Muscle of leg (tissue), 16 donors: ENCODE measurements at places on chromosomes 13 and 19. TPM values are rescaled to one million over a fixed set of nuclear protein-coding genes. Genes with fewer than 3 reads are reported as not detected.

DNA sequence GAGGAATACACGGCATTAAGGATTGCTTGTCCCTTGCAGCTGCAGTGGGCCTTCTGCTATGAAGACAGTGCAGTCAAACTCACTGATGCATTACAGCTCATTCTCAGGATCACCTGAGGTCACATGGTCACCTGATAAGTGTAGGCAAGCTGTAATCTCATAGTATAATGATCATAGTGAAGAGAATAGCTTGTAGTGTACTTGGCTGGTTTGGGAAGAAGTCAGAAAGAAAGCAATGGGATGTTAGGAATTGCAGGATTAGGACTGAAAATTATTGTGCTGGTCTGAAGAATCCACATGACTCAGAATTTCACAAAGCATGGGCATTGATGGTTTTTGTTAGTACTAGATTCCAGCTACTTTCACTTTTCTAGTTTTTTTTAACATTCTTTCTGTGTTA lies 76.7 kb downstream of the MBNL2 start:
- DNase-seq, result no peak
- peaks cover 4% of the 10 kb centered on the region for H3K36me3 ChIP-seq
- peaks cover 8% of the 10 kb centered on the region for H3K4me1 ChIP-seq
- no peak overlapping the region for H3K27ac ChIP-seq
- H3K4me3 ChIP-seq, result no peak overlapping the region

- H3K4me3 ChIP-seq, result no peak overlapping the region
- no peaks in the 10 kb centered on the region for H3K4me1 ChIP-seq
- no peaks in the 10 kb centered on the region for H3K27me3 ChIP-seq
- H3K36me3 ChIP-seq, result no peaks in the 10 kb centered on the region
- no peak for DNase-seq
- H3K27ac ChIP-seq, result no peak overlapping the region
Measured at GRCh38 chr13:59038824-59039223, 1124.9 kb downstream of the DIAPH3 start.

DNA sequence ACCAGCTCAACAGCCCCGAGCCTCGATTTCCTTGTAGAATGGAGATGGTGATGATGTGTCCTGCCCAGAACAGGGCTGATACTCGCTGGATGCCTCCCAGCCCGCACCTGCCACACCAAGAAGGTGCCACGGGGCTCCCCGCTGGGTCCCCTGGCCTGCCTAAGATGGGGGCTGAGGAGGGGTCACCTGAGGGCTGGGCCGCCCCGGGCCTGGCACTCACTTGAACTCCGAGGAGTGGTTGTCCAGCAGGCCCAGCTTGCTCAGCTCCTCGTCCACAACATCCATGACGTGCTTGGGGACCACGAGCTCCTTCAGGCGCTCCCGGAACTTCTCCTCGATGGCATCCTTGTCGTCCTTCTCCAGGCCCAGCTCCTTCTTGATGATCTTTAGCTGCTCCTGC lies 14.4 kb downstream of the LONP1 start:
- peaks cover 71% of the 10 kb centered on the region for H3K36me3 ChIP-seq
- H3K4me1 ChIP-seq, result no peaks in the 10 kb centered on the region
- no peaks in the 10 kb centered on the region for H3K27me3 ChIP-seq
- no peak overlapping the region for H3K4me3 ChIP-seq
- DNase-seq, result no peak

- H3K4me3 ChIP-seq, result no peak overlapping the region
- no peaks in the 10 kb centered on the region for H3K4me1 ChIP-seq
- peaks cover 9% of the 10 kb centered on the region for H3K36me3 ChIP-seq
Measured at GRCh38 chr13:60572855-60573254, 175.8 kb downstream of the TDRD3 start.

DNA sequence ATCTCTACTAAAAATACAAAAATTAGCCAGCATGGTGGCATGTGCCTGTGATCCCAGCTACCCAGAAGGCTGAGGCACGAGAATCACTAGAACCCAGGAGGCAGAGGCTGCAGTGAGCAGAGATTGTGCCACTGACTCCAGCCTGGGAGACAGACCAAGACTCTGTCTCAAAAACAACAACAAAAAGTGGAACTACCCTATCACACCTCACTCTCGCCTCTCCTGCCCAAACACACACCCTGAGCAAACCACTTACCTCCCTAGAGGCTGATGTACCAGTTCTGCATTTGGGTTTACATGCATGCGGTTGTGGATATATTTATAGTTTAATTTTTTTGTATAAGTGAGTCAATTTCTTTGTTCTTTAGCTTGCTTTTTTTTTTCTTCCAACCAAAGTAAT lies 7.7 kb upstream of the PTOV1 start:
- H3K36me3 ChIP-seq, result peaks cover 30% of the 10 kb centered on the region
- DNase-seq, result no peak
- H3K4me3 ChIP-seq, result no peak overlapping the region
- H3K27ac ChIP-seq, result no peak overlapping the region
- H3K27me3 ChIP-seq, result no peaks in the 10 kb centered on the region

GRCh38 chr13:112752711-112753541 lies 63.1 kb downstream of the ATP11A start:
- no peak overlapping the region for H3K4me3 ChIP-seq
- H3K27ac ChIP-seq, result peak overlapping the region; percentile 51
- H3K36me3 ChIP-seq, result no peaks in the 10 kb centered on the region
- DNase-seq, result peak; percentile 75

GRCh38 chr19:17687857-17688784 lies at the start of gene UNC13A:
Gene UNC13A, minus strand, starts transcription at chr19:17688354. Its CDS starts 155 bp downstream, at chr19:17688199.
- H3K4me3 ChIP-seq, result no peak within 1 kb of the TSS
- no peak within 1 kb of the TSS for H3K27ac ChIP-seq
- peaks cover 11% of the 10 kb centered on the region for H3K4me1 ChIP-seq

- H3K36me3 ChIP-seq, result no peaks in the 10 kb centered on the region
- no peak for DNase-seq
- no peak overlapping the region for H3K4me3 ChIP-seq
- no peak overlapping the region for H3K27ac ChIP-seq
- H3K4me1 ChIP-seq, result peaks cover 4% of the 10 kb centered on the region
- H3K27me3 ChIP-seq, result peaks cover 17% of the 10 kb centered on the region
Measured at GRCh38 chr19:271856-272255, 19.3 kb downstream of the PLPP2 start.

- peaks cover 5% of the 10 kb centered on the region for H3K27me3 ChIP-seq
- no peaks in the 10 kb centered on the region for H3K36me3 ChIP-seq
- H3K4me1 ChIP-seq, result no peaks in the 10 kb centered on the region
Measured at GRCh38 chr19:44590245-44591059, 22.9 kb upstream of the IGSF23 start.

GRCh38 chr19:50501568-50502475 lies 9.2 kb downstream of the JOSD2 start:
- H3K4me1 ChIP-seq, result peaks cover 23% of the 10 kb centered on the region
- no peaks in the 10 kb centered on the region for H3K36me3 ChIP-seq
- DNase-seq, result peak; percentile 70
- peak overlapping the region; percentile 90 for H3K27ac ChIP-seq
- peaks cover 6% of the 10 kb centered on the region for H3K27me3 ChIP-seq

DNA sequence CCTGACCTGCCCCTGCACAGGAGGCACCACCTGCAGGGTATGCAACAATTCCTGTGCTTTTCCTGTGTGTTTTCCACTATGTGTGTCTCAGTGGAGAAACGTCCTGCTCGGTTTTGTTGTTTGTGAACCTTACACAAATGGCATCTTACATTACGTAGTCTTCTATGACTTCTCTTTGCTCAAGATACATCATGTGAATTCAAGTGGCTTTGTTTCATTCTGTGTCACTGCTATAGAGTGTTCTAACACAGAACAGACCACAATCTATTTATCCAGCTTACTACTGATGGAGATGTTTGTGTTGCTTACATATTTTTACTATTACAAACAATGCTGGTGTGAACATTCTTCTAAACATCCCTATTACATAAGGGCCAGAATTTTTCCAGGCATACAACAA lies 97.7 kb downstream of the ANKRD10 start:
- H3K4me3 ChIP-seq, result no peak overlapping the region
- H3K27me3 ChIP-seq, result peaks cover 12% of the 10 kb centered on the region
- no peak overlapping the region for H3K27ac ChIP-seq
- H3K36me3 ChIP-seq, result no peaks in the 10 kb centered on the region
- no peak for DNase-seq

DNA sequence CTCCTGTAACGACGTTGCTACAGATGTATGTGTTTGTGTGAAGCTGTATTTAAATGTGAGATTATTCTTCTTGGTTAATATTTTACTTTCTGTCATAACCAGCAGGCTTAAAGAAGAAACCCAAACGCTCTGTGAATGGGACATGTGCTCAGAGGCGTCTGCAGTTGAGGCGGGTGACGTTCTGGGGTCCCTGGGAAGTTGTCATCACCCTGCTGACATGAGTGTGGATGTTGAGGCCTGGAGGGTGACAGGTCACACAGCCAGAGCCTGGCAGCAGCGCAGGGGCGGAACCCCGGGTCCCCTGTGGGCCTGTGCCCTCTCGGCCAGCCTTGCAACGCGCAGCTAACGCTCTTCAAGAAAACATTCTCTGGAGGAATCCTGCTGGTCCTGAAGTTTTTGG lies 16.6 kb downstream of the RASA3 start:
- H3K4me3 ChIP-seq, result no peak overlapping the region
- H3K36me3 ChIP-seq, result peaks cover 6% of the 10 kb centered on the region
- no peak for DNase-seq
- H3K4me1 ChIP-seq, result peaks cover 69% of the 10 kb centered on the region
- H3K27ac ChIP-seq, result peak overlapping the region; percentile 76

DNA sequence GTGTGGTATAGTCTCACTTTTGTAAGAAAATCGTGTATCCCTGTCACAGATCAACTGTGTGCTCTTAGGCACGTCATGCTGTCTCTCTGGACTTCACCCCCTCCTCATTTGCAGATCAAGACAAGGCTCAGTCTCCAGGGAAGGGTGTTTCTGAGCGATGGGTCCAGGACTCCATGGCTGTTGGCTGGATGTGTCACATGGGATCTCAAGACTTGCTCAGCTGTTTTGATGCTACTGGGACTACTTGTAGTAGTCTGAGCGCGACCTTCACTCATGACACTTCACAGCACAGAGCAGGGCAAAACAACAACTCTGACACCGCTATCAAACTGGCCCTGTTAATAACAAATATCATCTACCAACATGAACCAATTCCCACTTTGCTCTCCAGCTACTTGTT lies 36.2 kb downstream of the SMAD9 start:
- H3K27ac ChIP-seq, result no peak overlapping the region
- H3K4me1 ChIP-seq, result peaks cover 4% of the 10 kb centered on the region
- H3K4me3 ChIP-seq, result no peak overlapping the region
- H3K27me3 ChIP-seq, result no peaks in the 10 kb centered on the region

DNA sequence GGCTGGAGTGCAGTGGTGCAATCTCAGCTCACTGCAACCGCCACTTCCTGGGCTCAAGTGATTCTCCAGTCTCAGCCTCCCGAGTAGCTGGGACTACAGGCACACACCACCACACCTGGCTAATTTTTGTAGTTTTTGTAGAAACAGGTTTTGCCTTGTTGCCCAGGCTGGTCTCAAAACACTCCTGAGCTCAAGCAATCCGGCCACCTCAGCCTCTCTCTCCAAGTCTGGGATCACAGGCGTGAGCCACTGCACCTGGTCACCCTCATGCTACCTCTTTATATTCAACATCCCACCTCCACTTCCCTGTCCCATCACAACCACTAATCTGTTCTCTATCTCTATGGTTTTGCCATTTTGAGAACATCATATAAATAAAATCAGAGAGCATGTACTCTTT lies 155.7 kb downstream of the PTPRS start:
- H3K4me1 ChIP-seq, result no peaks in the 10 kb centered on the region
- no peak overlapping the region for H3K4me3 ChIP-seq
- H3K27ac ChIP-seq, result no peak overlapping the region

GRCh38 chr13:64855506-64855905 lies 2374.6 kb downstream of the PCDH9 start:
- H3K27ac ChIP-seq, result no peak overlapping the region
- no peaks in the 10 kb centered on the region for H3K4me1 ChIP-seq
- no peaks in the 10 kb centered on the region for H3K36me3 ChIP-seq
- peak; percentile 18 for DNase-seq
- no peak overlapping the region for H3K4me3 ChIP-seq

- H3K4me1 ChIP-seq, result peaks cover 29% of the 10 kb centered on the region
- DNase-seq, result peak; percentile 90
- H3K36me3 ChIP-seq, result peaks cover 55% of the 10 kb centered on the region
- H3K27ac ChIP-seq, result peak overlapping the region; percentile 2
- no peak overlapping the region for H3K4me3 ChIP-seq
Measured at GRCh38 chr19:48967346-48968178, 2.5 kb downstream of the FTL start.

DNA sequence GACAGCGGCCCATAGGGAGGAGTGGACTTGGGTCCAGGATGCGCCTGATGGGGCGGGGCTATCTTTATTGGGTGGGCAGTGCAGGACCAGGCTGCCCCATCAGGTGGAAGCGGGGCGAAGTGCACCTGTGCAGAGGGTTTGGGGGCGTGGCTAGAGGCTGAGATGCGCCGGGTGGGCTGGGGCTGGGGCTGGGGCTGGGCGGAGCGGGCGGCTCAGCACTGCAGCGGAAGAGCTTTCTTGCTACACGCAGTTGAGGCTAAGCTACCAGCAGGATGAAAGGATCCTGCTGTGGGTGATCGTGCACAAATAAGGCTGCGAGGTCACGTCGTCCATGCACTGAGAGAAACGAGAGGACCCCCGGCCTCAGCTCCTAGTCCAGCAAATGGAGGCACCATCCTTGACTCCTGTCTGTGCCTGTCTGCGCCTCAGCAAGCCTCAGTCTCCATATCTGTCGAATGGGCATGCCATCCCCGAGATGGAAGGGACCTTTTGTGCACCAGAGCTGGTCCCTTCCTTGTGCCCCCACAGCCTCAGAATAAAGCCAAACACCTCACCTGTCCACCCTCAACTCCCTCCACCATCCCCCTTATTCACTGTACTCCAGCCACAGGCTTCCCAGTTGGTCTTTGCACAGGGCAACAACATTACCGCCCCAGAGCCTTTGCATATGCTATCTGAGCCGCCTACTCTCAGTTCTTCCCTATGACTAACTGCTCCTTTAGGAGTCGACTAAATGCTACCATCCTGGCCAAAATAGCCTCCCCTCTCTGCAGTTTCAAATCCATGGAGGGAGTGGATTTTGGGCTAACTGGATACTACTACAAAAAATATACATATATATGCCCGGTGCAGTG lies 21.0 kb upstream of the HOMER3 start:
- no peak overlapping the region for H3K4me3 ChIP-seq
- peaks cover 19% of the 10 kb centered on the region for H3K27me3 ChIP-seq
- H3K36me3 ChIP-seq, result no peaks in the 10 kb centered on the region
- no peak for DNase-seq
- H3K27ac ChIP-seq, result no peak overlapping the region

- H3K27ac ChIP-seq, result no peak overlapping the region
- peaks cover 9% of the 10 kb centered on the region for H3K36me3 ChIP-seq
- H3K27me3 ChIP-seq, result no peaks in the 10 kb centered on the region
- no peak for DNase-seq
- H3K4me3 ChIP-seq, result no peak overlapping the region
Measured at GRCh38 chr13:79401259-79402070, 4.6 kb downstream of the RBM26 start.

- no peak for DNase-seq
- H3K4me3 ChIP-seq, result no peak overlapping the region
- H3K4me1 ChIP-seq, result no peaks in the 10 kb centered on the region
- H3K27ac ChIP-seq, result no peak overlapping the region
Measured at GRCh38 chr13:23957981-23958380, 60.7 kb upstream of the C1QTNF9B start.

- H3K27ac ChIP-seq, result no peak overlapping the region
- H3K36me3 ChIP-seq, result no peaks in the 10 kb centered on the region
- peaks cover 3% of the 10 kb centered on the region for H3K4me1 ChIP-seq
- no peak overlapping the region for H3K4me3 ChIP-seq
Measured at GRCh38 chr13:98108341-98108740, 34.6 kb upstream of the FARP1 start.

The ADAMTS10 gene
- polyA plus RNA-seq, result 32.2 TPM

The FSD1 gene
- 3.2 TPM for polyA plus RNA-seq

The PRR12 gene
- polyA plus RNA-seq, result 17.8 TPM

The C5AR1 gene
- 2.0 TPM for polyA plus RNA-seq

The ISYNA1 gene
- polyA plus RNA-seq, result 122 TPM

The LRG1 gene
- 0.73 TPM for polyA plus RNA-seq

The CEACAM8 gene
- 0.16 TPM for polyA plus RNA-seq

The ADAMTSL5 gene
- 8.7 TPM for polyA plus RNA-seq

The VWA8 gene
- polyA plus RNA-seq, result 9.7 TPM

The KLK6 gene
- 0.16 TPM for polyA plus RNA-seq

The CYP4F8 gene
- not detected for polyA plus RNA-seq

The VSTM2B gene
- polyA plus RNA-seq, result 0.13 TPM
